Activated T-helper 1 cell treated with anti-CD3 and anti-CD28 coated beads, Interleukin-2, amount 50 U/mL, for 16 hours (primary cell): ENCODE measurements at places on chromosomes 12 and 14.

DNA sequence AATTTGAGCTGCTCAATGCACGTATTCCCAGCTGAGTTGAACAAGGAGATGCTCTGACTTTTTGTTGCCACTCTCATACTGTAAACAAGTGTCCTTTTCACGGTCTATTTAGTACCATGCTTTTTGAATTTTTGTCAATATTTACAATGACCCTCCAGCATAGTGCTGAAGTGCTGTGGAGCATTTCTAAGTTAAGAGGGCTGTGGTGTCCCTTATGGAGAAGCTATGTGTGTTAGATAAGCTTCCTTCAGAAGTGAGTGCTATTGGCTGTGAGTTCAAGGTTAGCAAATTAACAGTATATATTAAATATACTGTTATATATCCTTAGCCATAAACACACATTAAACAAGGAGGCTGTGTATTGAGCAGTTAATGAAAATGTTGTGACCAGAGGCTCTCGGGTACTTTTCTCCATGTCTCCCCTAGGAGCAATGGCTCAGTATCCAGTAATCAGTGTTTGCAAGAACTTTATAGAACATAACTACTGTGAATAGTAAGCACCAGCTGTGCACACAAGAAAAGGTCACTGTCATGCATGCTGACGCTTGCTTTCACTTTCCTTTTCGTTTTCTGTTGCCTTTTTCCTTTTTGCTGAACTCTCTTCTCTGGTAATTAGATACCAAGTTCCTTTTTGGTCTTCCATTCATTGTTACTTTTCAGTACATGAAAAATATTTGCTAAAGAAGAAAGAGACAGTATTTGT, 187.2 kb upstream of the NEDD1 start:
- no peak for DNase-seq

- no peak for DNase-seq
Measured at GRCh38 chr12:111034083-111034885, 113.9 kb upstream of the MYL2 start.

DNA sequence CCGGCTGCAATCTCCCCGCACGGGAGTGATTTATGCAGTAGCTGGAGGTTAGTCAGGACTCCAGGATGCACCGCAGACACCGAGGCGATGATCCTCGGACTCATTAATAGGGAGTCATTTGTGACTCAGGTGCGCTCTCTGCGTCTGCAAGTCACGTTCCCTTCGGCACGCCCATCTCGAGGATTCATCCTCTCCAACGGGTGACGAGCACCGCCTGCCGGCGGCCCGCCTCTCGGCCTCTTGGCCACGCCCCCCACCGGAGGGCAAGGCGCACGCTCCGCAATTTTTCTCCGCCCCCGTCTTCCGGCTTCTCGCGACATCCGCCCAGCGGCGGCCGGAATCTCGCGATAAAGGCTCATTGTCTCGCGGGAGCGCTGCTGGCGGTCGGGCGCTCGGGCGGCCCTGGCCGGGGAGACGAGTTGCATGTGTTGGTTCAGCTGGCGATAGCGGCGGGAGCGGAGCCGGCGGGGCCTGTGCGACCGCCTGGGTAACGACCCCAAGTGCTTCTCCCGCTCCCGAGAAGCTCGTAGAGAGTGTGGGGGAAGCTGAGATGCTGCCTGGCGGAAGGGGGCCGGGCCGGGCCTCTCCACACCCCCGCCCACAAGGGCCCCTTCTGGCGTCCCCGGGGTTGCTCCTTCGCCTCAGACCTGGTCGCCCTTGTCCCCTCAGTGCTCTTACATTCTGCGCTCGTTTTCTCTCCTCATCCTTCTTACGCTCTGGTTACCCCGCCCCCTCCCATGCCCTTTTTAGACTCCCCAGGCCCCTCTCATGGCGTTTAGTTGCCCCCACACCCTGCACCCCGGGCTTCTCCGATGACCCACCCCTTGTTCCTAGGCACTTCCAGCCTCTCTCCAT, at the start of gene DENR:
Gene DENR, plus strand, starts transcription at position 361 of the 855 bp plus-strand sequence. CDS start 878 bp downstream, outside the sequence.
- DNase-seq = peak; percentile 99

GRCh38 chr12:120586206-120586605, 5.0 kb upstream of the POP5 start:
- DNase-seq = no peak

DNA sequence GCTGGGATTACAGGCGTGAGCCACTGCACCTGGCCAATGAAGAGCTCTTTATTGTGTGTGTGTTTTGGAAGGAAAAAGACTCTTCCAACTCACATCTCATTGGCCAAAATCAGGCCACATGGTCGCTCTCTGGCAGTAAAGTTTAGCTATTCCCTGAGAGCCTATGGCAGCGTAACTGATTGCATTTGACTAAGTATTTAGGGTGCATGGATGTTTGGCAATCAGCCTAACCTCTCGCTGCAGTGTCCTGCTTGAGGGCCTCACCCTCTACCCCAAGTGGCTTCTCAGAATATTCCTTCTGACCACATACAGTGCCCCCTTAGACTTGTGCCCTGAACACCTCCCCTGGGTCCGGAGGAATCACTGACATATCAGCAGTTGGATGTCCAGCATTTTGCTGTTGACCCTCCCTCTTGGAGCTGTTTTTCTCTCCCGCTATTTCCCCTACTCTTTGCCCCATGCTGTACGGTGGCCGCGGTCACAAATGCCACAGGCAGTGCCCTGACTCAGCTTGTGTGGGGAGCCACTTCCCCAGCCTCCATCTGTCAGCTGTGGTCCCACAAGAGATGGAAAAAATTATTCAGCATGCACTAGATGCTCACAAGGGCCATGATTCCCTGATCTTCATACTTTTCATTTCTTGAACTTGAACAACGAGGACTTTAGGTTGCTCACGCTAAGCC, 9.5 kb downstream of the PHETA1 start:
- DNase-seq = no peak
